Sigmoid colon (tissue), 7 donors: ENCODE measurements at places on chromosomes 7 and 10. TPM values are rescaled to one million over a fixed set of nuclear protein-coding genes. Genes with fewer than 3 reads are reported as not detected.

DNA sequence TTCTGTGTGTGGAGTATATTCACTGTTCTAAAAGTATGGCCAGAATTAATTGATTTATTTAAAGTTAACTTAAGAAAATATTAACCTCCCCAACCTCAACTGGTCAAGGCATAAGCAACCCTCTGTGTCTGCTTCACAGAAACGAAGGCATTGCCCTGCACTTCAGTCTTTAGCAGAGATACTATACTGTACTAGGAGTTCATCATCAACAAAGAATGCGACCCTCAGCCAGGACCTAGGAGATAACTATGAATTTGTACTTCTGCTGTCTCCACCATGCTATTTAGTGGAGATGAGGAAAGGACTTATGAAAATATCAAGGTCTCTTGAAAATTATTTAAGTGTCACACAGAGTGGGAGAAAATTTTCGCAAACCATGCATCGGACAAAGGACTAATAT lies 35.7 kb upstream of the SEMA3D start:
- DNase-seq, result no peak

- no peak for DNase-seq
These were observed 15.2 kb downstream of the OAT start for GRCh38 chr10:124403548-124403947.

DNA sequence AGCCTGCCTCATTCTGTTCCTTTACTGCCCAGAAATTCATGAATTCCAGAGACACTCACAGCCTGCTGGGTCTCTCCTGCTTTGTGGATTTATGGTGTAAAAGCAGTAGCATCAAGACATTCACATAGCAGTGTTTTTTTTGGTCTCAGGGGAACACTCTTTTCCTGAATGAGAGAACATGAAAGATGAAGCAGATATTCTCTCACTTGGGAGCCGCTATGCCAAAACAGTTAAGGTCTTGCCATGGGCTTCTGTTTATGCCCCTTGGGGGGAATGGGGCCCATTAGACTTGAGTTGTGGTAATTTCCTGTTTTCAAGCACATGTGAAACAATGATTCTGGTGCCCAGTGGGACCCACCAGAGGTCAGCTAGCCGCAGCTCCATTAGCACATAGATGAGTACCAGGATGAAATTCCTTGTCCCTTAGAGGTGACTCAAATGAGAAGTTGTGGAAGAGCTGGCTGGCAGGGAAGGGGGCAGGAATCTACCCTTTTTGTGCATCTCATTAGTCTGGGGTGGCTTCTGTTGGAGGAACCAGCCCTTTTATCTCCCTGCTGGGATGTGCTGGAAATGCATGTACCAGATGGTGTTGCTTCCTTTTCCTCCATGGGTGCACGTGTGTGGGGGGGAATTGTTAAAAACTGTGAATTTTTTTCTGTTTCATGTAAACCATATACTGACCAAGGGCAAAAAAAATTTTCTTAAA lies 13.3 kb downstream of the BMPER start:
- no peak for DNase-seq

DNA sequence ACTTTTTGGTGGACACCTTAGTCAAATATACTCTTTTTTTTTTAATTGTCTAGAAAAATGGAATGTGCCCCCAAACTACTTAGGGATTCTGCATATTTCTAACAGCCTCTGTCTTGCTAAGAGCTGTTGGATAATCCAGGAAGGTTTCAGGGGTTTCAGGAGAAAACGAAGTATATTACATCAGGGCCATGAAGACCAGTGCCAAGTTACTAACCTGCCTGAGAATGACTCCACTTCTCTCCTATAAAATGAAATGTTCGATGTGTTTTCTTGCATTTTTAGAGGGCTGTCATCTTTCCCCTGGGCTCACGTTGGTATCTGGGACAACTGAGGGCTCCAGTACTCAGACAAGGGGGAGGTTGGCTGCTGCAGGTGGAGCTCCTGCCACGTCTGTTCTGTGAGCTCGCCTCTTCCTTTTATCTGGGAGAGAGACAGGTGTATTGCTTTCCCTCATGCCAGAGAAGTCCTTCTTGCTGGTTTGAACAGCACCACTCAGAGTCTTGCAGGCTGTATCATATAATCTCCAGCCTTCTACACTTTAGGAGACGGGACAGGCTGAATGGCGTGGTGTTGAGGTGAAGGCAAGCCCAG lies 71.3 kb downstream of the CAMK1D start:
- DNase-seq, result no peak

GRCh38 chr10:25068152-25069058 lies 52.0 kb downstream of the THNSL1 start:
- DNase-seq, result no peak

GRCh38 chr10:125060026-125060425 lies 100.3 kb downstream of the CTBP2 start:
- no peak for DNase-seq

DNA sequence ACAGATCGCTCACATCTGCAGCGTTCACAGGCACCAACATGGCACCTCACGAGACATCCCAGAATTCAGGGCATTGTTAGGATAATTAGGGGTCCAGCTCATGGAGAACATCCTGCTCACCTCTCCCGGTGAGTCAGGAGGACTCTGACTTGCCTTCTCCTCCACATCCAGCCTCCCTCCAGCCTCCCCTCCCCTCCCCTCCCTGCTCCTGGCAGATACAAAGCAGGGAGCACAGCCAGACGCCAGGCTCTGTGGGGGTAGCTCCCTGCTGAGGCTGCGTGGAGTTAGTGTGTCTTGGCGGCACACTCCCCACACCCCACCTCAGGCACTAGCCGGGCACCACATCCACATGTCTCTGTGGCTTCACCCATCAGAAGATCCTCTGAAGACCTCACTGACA lies 320.6 kb downstream of the CXCL12 start:
- no peak for DNase-seq

GRCh38 chr10:70140297-70140696 lies 6.2 kb downstream of the TYSND1 start:
- DNase-seq, result no peak

DNA sequence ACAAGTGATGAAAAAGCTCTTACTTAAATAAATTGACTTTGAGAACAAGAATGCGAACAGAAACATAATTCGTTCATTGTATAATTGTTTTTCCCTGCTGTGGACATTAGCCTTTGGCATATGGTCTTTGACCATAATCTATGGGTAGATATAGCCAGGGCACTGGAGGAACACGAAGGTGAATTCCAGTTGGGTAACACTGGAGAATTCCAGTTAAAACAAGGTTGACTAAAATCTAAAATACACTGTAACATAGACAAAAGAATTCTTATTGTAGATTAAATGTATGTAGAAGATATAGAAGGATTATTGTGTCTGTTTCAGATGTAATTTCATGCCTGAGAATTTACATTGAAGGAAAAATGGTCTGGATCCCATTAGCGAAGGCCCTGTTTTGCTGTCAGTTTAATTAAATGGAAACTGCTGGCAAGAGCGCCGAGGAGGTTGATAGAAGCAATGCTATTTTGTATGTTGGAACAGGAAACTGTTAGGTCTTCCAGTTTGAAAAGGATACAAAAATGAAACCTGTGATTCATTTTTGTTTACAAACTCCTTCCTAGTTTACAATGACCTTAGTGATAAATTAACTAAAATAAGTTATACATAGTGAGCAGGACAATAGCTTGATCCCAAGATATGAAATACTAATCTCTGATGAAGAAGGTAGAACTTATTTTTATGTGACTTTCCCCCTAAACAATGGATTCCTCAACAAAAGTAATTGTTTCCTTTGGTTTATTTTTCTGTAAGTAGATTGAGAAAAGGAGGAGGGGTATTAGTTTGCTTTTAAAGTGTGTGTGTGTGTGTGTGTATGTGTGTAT lies 68.9 kb downstream of the ARID5B start:
- DNase-seq, result no peak

- no peak for DNase-seq
These were observed 38.2 kb downstream of the HYAL4 start for GRCh38 chr7:123883154-123883553.

GRCh38 chr10:15141136-15142054 lies 27.1 kb downstream of the NMT2 start:
- DNase-seq, result no peak

DNA sequence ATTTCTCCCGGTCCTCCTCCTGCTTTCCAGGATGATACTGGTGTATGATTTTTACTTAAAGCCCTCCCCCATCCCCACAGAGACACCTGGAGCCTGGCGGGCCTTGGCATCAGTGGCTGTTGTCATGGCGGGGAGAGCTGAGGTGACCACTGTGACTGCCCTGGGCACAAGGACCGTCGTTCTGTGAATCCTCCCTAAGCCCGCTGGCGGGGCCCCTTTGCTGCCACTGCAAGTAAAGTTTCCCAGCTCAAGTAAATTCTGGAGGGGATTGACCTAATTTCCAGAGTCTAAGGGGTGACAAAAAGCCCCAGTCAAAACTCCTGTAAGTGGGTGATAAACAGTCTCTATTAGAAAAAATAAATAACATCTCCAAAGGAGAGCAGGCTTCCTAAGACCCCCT lies 393.2 kb upstream of the PODXL start:
- no peak for DNase-seq

GRCh38 chr10:82497439-82497838 lies 622.4 kb downstream of the NRG3 start:
- no peak for DNase-seq

- DNase-seq, result no peak
These were observed 573 bp upstream of the IDI1 start for GRCh38 chr10:1049425-1049958.

DNA sequence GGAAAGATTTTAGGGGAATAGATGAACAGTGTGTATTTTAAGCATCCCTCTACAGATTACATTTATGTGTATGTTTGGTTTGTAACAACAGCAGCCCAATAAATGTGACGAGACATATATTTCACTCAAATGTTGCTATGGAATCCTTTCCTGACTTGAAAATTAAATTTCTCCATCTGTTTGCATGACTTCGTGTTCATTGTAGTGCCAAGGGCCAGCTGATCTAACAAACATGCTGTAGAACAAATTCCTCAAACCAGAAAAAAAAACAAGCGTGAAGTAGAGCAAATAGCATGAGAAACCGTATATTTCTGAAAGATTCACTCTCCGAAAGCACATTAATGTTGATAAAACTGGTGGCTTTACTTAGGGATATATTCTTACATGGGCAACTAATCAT lies 87.8 kb downstream of the NRCAM start:
- no peak for DNase-seq

GRCh38 chr10:61475449-61475873 lies 22.3 kb upstream of the TMEM26 start:
- no peak for DNase-seq

- no peak for DNase-seq
These were observed 269.3 kb downstream of the BICC1 start for GRCh38 chr10:58781873-58782488.

- DNase-seq, result no peak
These were observed 43.1 kb downstream of the CREB3L2 start for GRCh38 chr7:137958470-137959431.

DNA sequence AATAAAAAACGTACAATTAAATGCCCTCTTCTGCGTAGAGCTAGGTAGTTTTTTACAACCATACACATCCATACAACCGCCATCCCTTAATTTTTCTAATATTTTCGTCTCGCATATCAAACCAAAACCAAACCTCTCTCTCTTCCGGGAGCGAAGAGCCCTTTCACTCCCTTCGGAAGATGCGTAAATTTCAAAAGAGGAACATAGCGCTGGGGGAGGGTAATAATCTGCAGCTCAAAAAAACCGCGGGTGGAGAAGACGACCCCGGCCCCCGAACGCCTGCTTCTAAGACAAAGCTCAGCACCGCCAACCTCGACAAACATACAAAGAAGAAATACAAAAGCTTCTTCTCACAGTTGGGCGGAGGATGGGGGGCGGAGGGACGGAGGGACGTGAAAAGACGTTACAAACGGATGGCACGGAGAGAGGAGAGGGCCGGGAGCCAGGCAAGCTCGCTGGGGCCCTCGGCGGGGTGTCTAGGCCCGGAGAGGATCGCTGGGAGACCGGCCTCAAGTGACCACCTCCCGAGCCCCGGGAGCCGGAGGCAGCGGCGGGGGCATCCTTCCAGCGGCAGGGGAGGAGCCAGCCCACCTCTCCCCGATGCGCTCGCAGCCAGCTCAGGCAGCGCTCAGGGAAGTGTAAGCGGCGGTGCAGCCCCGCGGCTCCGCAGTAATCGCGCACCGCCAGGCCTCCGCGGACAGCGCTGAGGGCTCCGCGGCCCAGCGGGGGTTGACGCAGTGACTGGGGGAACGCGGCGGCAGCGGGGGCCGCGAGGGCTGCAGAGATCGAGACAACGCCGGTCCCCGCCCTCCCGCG lies 851 bp downstream of the MKRN1 start:
- DNase-seq, result peak; percentile 70

VPS41 gene
- 34.8 TPM for total RNA-seq

PIK3CG gene
- 6.4 TPM for total RNA-seq

SORBS1 gene
- 664 TPM for total RNA-seq

DYDC2 gene
- not detected for total RNA-seq

EGFR gene
- total RNA-seq, result 61.5 TPM

AKR1C2 gene
- 8.6 TPM for total RNA-seq

LRRD1 gene
- total RNA-seq, result under 0.01 TPM

PDCD11 gene
- 11.0 TPM for total RNA-seq

SMC3 gene
- 30.2 TPM for total RNA-seq

KCNH2 gene
- 80.8 TPM for total RNA-seq
